ENCODE measurements at places on chromosomes 2 and 18. TPM values are rescaled to one million over a fixed set of nuclear protein-coding genes. Genes with fewer than 3 reads are reported as not detected.

DNA sequence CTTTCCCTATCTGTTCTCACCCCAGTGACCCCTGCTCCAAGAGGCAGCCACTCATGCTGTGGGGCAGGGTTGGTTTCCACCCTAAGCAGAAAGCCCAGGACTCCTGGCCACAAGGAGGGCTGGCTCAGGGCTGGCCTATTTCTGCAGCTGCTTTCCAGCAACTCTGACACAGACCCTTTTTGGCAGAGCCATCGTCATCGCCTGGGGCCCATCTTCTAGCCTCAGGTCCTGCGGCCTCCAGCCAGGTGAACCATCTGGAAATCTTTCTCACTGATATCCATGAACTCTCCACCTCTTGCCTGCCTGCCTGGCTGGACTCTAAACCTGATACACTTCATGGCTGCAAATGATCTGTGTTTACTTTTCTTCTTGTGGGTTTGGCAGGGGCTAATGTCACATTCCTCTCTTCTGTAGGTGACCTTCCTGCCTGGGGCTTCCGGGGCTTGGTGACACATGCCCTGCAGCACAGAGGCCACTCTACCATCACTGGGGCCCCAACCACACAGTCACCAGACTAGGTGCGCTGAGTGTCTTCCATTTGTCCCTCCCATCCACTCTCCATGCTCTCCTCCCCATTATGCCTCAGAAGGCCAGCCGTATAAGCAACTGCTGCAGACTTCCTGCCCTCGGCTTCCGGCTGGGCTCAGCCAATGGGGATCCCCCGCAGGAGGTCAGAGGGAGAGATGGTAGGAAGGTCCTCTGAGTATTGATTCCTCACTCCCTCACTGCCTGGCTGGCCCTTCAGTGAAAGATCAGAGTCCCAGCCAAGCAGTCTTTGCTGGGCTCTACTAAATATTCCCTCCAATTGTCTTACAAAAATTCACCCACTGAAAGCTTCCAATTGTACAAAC lies 9.7 kb upstream of the COPS8 start:
- no peak for DNase-seq

- no peak for DNase-seq
These were observed 64.0 kb upstream of the ZSWIM2 start for GRCh38 chr2:186912979-186913378.

DNA sequence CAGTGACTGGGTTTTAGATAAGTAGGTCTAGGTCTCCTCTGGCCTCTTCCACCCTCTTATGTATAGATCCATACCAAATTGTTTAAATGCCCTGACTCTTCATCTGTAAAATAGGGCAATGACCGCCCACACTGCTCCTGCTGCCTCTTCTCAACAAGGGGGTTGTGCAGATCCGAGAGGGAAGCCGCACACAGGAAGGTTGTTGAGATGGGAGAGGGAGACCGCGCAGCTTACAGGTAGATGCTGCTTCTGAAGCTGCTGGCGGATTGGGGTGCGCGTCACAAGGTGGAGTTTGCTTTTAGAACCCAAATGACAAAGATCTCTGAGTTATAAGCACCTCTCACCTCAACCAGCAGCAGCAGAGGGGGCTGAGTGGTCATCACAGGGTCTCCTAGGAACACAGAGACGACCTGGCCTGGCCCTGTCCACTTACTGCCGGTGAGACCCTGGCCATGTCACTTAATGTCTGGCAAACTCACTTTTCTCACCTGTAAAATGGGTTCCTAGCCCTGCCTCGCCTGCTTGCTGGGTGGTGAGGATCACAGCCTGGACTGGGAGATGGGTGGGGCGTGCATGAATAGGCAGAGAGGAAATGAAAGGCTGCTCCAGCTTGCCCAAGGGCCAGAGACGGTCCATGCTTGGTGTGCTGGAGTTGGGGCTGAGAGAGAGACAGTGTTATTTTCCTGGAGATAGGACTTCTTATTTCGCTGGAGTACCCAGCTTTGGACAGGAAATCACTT lies 251.3 kb downstream of the EIPR1 start:
- no peak for DNase-seq

KIF3C gene
- total RNA-seq, result 46.2 TPM

POTEJ gene
- not detected for total RNA-seq

DNA sequence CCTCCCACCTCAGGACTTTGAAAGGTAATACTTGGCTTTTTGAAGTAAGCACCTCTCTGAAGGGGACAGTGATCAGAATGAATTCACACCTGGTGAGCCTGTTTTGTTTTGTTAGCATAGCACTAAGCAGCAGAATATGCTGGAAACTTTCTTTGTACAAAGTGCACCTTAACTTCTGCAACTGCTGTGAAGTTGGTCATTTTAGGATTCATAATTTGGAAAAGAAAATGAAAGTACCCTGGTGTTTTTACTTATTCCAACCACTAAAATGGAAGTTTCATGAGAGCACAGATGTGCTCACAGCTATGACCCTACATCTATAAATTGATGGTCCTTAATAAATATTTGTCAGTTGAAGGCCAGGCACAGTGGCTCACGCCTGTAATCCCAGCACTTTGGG lies 257.8 kb upstream of the STON1 start:
- DNase-seq, result no peak

DNA sequence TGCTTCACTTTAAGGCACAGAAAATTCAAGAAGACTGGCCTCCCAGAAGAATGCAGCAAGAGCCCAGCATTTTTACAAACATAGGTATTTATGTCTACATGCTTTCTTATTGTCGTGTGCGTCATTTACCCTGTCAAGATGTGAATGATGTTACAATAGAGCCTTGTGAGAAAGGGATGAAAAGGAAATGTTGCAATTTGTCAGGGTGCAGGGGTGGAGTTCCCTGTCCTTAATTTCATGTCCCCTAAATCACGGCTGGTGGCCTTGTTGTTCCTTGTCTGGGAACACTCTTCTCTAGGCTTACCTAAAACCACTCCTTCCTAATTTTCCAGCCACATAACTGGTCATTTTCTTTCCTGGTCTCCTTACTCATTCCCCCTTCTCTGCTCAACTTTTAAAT lies 194.2 kb downstream of the TXNL1 start:
- no peak for DNase-seq

DNA sequence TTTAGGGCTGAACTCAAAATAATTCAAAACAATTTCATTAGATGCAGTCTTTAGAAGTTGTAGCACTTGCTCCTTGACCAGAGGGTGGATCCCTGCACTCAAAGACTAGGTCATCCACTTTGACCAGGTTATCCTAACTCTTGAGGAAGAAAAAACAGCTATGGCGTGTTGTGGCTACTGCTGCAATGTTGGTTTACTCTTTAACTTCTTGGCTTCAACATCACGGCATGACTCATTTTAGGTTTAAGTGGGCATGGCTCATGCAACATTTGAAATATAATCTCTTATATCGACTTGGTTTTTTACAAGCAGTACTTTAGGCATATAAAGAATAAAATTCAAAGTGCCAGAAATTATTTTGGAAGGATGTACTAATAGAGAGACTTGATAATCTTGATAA lies 35.4 kb downstream of the ANKRD29 start:
- peak; percentile 23 for DNase-seq

EVA1A gene
- 4.0 TPM for total RNA-seq

GRCh38 chr2:197198890-197199289 lies 111.7 kb downstream of the ANKRD44 start:
- no peak for DNase-seq

DNA sequence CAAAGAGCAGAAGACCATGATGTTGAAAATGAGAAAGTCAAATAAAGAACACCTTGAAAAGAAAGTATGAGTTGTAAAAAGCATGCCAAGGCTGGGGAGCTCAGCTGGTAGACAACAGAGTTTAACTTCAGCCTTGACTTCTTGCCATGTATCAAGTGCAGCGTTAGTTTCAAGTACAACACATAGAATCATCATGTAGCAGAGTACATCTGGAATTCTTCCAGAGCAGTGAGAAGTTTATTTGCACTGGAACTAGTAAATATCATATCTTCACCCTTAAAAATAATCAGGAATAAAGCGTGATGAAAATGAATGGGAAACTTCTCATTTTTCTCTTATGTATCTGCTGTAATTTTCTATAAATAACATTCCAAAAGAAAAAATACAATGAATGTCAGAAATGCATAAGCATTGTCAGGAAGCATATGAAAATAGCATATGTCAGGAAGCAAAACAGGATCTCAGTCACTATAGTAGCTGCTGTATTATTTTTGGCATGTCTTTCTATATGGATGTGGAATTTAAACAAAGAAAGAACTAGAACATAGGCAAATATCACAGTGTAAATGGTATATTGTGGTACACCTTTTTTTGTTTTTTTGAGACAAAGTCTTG lies 10.1 kb upstream of the SULT1C4 start:
- DNase-seq, result no peak

- no peak for DNase-seq
These were observed 147.0 kb downstream of the VAPA start for GRCh38 chr18:10060841-10061240.

GRCh38 chr18:73824671-73825070 lies 323.0 kb downstream of the FBXO15 start:
- no peak for DNase-seq

- peak; percentile 3 for DNase-seq
These were observed 68.8 kb upstream of the KCTD1 start for GRCh38 chr18:26617151-26617554.

GRCh38 chr18:27121108-27121507 lies 64.0 kb downstream of the CHST9 start:
- DNase-seq, result no peak

GRCh38 chr2:9724565-9724964 lies 93.8 kb upstream of the YWHAQ start:
- no peak for DNase-seq

CHST9 gene
- not detected for total RNA-seq

GRCh38 chr2:45269149-45269793 lies 260.0 kb upstream of the SIX2 start:
- no peak for DNase-seq

ERICH2 gene
- not detected for total RNA-seq

- DNase-seq, result peak; percentile 81
These were observed 514.7 kb upstream of the CDH7 start for GRCh38 chr18:65235966-65236624.

DNA sequence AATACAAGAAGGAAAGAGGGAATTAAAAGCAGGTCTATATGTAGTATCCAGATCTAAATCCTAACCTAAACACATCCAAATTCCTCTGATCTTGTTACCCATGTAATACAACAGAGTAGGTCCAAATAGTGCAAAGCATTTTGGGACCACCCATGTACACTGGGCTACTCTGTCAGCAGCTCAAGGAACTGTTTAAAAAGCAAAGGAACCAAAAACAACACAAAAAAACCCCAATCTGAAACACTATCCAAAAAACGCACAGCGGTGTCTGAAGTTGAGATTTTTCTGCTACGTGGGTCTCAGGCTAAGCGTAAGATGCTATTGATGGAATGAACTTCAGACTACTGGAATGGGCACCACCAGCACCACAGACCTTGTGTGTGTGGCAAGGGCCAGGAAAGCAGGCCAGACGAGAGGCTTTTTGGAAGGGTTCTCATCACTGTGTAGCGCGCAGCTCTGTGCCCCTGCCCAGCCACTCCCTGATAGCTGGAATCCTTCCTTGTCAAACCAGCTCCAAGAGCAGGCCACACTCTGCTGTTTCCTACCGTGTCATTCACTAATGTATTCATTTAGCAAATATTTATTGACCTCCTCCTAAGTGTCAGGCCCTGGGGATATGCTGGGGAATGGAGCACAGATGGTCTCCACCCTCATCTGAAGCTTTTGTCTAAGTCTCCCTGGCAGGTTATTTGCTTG lies 101.4 kb downstream of the COLEC12 start:
- DNase-seq, result no peak

DNA sequence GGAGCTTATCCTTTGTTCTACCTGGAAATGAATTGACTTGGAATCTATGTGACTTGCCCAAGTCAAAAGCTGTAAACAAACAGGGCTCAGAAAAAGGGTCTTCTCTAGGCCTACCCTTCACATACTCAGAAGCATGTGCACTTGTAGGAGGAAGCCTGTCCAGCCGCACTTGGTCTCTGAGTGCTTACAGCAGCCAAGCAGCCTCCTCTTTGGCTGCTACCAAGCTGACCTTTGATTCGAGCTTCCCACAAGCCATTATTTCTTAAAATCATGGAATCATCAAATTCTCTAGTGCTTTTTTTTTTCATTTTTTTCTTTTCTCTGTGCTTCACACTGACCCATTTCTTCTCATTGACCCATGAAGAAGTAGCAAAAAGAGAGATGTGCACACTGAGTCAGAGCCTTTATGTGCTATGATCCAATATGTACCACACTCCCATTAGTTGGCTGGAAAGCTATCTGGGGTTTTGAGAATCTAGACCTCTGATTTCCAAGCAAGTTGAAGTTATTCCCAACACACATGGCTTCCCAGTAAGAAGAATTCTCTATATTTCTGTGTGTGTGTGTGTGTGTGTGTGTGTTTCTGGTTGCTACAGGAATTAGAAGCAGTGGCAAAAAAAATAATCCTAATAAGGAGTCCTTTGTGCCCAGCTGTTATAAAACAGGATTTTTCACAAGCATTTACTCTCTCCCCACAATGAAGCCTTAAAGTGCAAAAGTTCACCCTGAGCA lies 550.3 kb upstream of the TNP1 start:
- DNase-seq, result no peak

RND3 gene
- 10.2 TPM for total RNA-seq

DNA sequence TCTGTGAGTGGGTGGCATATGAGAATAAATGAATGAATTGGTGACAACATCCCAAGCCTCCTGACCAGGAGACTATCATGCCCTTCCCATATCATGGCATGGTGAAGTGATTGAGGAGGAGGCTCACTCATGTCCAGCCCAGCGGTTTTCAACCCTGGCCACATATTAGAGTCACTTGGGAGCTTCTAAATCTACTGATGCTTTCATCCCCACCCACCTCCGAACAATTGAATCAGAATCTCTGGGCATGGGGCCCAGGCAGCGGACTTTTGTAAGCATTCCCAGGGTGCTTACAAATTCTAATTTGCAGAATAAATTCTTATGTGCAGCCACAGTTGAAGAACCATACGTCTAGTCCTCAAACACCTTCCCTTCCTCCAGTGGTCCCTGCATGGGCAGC lies 81.7 kb upstream of the SEC11C start:
- DNase-seq, result peak; percentile 61
